Glutamatergic neuron (in vitro differentiated cells): ENCODE measurements at places on chromosomes 16 and 17.

DNA sequence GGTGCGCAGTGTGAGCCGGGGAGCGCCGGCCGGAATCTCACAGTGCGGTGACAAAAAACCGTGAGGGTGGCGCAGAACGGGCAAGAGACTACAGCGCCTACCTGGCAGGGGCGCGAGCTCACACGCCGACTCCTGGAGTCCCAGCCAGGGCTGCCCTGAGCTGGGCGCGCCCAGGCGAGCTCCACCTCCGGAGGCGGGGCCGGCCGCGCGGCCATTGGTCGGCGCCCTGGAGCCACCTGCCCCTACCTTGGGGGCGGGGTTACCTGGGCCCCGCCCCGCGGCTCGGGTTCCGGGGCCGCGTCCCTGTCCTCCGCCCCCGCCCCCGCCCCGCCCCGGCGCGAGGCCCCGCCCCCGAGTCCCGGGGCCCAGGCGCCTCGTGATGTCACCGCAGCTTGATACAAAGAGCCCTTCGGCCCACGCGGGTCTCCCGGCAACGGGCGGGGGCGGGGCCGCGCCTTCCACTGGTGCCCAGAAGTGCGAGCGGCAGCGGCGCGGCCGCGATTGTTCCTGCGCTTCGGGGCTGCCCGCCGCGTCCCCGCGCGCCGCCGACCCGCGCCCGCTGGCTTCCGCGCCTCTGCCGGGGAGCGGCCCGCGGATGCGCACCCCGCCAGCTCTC lies 96.3 kb downstream of the RAB11FIP4 start:
- peak; percentile 63 for DNase-seq

DNA sequence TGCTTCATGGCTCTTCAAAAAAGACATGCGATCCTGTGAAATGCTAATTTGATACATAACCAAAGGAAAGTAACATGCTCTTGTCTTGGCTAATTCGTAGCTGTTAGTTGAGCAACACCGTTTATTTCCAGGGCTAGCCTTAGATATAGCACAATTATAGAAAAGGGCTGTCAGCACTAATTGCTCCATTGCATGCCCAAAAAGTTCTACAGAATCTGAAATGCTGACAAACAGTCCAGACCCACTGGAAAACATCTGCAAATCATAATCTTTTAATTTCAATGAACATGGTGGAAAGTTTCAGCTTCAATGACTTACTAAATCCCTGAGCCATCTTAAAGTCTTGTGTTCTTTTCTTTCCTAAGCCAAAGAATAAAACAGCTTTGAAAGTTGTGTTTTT lies 42.9 kb upstream of the NUDT7 start:
- no peak for DNase-seq

GRCh38 chr17:15039366-15039765 lies 225.8 kb downstream of the PMP22 start:
- no peak for DNase-seq

DNA sequence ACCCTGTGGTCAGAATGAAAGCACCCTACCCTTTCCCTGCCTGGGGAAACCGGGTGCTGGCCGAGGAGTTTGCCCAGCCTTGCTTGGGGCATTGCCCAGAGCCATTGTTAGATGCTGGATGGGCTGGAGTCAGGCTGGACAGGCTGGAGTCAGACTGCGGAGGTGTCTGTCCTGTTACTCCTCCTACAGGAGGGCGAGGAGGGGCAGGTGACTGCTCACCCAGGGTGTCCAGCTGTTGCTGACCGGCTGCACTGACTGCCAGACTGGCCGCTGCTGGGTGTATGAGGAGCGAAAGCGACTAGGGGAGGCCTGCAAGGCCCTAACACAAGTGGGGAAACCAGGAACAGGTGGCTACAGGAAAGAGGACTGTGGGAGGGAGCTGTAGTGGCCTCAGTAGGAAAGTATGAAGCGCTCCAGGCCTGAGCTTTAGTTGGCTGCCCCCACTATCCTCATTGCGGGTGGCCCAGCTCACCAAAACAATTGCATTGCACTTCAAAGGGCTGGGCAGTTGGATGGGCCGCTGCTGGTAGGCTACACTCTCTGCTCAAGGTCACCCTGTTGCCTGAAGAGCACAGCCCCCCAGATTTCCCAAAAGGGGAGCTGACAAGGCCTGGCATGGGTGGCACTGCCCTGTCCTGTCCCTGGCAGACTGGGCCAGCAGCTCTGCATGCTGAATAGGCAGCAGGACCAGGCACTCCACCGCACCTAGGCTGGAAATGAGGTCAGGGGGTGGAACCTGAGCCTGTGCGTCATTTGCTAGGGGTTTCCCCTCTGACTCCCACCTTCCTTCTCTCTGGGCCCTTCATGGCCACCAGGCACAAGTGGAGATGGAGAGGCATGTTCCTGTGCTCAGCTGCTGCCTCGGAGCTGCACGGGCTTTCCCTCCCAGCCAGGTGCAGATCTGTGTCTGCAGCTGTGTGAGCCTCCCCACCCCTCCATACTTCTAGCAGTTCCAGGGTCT lies 18.4 kb downstream of the LDHD start:
- DNase-seq = no peak

DNA sequence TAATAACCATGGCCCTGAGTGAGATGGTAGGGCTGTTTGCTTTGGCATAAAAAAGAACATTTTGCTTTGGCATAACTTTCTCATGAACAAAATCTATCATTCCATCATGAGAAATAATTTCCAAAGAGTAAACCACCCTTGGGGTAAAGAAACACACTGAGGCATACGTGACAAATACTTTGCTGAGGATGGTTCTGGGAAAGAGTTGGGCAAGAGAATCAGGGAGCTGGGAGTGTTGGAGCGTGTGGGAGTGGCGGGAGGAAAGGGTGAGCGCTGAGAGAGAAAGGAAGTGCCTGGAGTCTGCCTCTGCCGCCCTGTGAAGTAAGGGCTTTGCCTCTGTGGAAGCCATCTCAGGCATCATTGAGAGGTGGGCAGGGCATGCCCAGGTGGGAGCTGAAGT lies 60.2 kb upstream of the ARHGAP44 start:
- no peak for DNase-seq

DNA sequence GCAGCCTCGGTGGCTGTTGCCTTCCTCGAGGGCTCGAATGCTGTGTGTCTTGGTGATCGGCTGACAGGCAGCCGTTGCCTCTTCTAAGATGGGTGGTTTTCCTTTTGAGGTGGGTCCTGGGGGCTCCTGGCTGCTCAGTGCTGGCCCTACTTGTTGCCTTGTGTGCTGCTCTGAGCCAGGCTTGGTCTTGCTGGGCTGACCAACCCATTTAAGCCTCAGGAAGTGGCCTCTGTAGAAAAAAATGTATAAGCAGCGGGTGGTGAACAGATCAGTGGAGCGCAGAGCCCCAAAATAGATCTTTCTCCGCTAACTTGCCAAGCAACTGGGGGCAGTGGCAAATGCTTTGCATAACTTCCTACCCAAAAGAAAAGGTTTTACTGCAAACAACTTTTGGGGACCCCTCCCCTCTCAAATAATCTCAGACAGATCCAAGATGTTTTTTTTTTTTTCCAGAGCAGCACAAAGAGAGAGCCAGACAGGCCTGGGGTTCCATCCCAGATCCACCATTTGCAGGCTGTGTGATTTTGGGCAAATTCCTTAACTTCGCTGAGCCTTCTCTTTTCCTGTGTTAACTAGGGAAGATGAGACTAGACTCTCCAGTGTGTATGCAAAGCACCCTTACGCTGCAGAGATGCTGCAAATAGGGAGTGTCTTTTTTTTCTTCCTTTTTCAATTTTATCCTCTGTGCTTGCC lies 42.5 kb downstream of the PLCG2 start:
- DNase-seq = no peak

DNA sequence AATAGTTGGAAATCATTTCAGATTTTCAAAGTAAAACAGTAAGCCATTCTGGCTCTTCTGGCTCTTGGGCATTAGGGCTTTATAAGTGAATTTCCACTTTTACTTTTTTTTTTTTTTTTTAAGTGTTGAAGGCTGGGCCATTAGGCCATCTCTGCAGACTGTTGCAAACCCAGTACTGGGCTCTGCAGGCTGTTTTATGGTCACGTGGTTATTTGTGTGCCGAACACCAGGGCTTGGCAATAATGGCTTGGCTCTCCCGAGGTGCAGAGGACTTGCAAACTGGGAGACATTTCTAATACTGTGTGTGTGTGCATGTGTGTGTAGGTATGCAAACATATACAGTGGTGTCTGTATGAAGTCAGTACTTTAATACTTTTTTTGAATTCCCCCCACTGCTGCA lies 194.9 kb upstream of the CDH5 start:
- DNase-seq = no peak

GRCh38 chr17:3189961-3190360 lies 7.4 kb upstream of the OR1A2 start:
- no peak for DNase-seq

- DNase-seq = peak; percentile 88
These were observed at the start of the genes HEXD and OGFOD3 for GRCh38 chr17:82418001-82418986. HEXD (plus strand) TSS chr17:82418347; CDS start chr17:82419800, 1,453 bp downstream. OGFOD3 (minus strand) TSS chr17:82418586; CDS start chr17:82418485, 101 bp downstream.

DNA sequence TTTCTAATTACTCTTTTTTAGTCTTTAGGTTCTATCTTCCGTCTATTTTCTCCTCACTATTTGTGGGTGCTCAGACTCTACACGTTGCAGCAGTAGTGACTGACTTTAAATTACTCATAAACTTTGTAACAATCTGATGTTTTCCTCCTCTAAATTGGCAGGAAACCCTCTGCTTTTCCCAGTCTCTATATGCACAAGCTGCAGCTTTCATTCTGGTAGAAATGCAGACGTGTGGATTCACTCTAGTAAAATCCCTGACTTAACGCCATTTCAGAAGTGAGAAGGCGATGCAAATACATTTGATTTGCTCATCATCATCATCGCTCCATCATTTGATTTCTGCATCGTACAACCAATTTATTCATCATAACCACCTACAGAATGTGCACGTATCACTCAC lies 561.0 kb upstream of the ZFHX3 start:
- no peak for DNase-seq

DNA sequence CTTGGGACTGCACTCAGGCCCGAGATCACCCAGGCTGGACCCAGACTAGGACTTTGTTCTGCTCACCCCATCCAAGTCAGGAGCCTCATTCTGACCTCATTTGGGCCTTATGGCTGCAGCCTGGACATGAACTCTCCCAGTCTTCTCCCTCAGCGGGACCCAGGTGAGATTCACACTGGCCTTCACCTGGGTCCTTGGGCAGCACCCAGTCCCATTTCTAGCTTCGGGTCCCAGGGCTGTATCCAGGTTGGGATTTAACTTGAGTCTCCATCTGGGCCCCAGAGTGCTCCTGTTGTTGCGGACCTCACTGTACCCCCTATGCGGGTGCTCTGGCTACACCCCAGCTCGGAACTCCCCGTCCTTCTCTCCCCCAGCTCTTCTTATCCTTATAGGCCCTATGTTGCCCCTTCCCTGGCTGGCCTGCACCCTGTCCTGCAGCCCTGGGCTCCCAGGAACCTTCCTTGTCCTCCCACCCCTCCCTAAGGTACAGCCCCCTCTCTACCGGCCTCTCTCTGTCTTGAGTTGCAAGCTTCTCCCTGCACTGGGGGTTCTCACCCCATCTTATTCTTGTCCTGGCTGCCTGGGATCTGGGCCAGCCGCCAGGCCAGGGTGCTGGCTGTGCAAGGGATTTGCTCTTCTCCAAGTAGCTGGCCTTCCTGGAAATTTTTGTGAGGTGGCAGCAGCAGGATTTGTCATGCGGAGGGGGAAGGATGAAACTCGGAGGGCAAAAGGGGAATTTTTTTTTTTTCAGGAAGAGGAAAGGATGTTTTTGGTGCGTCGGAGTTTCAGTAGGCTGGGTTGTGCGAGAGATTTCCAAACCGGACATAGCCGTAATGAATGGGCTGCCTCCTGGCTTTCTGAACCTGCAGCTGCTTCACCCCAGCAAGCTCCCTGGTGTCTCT lies 904 bp downstream of the MAP2K3 start:
- DNase-seq = no peak

- no peak for DNase-seq
These were observed 34.2 kb upstream of the CCL2 start for GRCh38 chr17:34220752-34221395.

DNA sequence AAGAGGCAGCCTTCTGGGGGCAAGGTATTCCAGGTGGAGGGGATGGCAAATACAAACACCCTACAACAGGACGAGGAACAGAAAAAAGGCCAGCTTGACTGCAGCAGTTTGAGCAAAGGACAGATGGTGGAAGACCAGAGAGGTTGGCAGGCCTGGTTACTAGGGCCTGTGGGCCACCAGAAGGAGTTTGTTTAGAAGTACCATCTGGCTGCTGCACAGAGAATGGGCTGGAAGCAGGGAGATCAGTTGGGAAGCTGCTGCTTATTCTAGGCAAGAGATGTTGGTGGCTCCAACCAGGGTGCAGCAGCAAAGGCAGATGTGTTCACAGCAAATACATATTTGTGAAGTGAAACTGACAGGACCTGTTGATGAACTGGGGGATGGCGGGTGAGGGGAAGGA lies 2.9 kb upstream of the YPEL2 start:
- DNase-seq = peak; percentile 31

DNA sequence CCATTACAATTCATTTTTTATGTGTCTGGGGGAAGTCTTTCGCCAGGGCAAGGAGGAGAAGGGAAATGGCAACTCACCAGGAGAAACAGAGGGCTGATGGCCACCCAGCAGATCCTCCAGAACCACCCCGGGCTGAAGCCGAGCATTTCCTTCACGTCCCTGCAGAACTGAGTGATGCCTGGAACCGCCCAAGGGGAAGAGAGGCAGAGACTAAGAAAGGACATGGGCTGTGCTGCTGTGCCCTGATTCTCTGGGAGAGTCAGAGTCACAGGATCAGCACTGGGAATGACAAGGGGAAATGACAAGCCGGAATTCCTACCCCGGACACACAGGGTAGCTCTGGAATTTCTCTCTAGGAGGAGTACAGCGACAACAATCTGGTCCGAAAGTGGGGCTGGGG lies 27.8 kb downstream of the SLC6A4 start:
- DNase-seq = no peak

GRCh38 chr17:10019941-10020451 lies 114.9 kb upstream of the RCVRN start:
- DNase-seq = no peak

DNA sequence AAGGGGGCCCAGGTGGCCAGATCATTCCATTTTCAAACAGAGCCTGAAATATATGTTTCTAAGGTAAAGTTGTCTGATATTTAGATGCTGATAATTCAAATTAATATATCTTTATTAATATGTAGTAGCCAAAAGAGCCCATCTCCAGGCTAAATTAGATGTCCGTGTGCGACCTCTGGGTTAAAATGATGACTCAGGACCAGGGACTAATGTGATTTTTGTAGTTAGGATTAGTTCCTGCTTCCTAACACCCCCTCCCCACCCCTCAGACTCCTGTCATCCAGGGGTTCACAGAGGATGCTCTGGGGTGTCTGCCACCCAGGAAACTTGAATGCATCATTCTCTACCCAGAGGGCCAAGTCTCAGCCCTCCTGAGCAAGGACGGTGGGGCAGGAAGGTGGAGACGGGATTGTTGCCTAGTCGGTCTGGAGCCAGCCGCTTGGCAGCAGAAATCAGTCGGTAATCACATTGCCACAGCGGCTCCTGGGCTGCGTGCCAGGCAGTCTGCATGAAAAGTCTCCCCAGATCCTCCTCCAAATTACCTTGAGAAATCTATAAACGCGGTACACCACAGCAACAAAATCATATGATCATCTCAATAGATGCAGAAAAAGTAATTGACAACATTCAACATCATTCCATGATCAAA lies 29.8 kb downstream of the CNGB1 start:
- DNase-seq = no peak

- no peak for DNase-seq
These were observed 47.4 kb downstream of the AXIN2 start for GRCh38 chr17:65514082-65514481.
